ENCODE measurements at places on chromosomes 16 and 17. TPM values are rescaled to one million over a fixed set of nuclear protein-coding genes. Genes with fewer than 3 reads are reported as not detected.

The MYL11 gene
- total RNA-seq = not detected

The HSD17B1 gene
- 4.1 TPM for total RNA-seq

- peak; percentile 72 for DNase-seq
These were observed 7.3 kb downstream of the CDH13 start for GRCh38 chr16:82633964-82634600.

GRCh38 chr16:24580665-24581064 is 41.3 kb downstream of the RBBP6 start:
- no peak for DNase-seq

The ATP2A3 gene
- 97.8 TPM for total RNA-seq

GRCh38 chr17:79152636-79153035 is 78.0 kb downstream of the ENGASE start:
- DNase-seq = no peak

Data from glutamatergic neuron (in vitro differentiated cells).